ENCODE measurements at places on chromosomes 4 and X.

- no peak for DNase-seq
Observed at GRCh38 chrX:107669261-107669660, 41.0 kb downstream of the PRPS1 start.

DNA sequence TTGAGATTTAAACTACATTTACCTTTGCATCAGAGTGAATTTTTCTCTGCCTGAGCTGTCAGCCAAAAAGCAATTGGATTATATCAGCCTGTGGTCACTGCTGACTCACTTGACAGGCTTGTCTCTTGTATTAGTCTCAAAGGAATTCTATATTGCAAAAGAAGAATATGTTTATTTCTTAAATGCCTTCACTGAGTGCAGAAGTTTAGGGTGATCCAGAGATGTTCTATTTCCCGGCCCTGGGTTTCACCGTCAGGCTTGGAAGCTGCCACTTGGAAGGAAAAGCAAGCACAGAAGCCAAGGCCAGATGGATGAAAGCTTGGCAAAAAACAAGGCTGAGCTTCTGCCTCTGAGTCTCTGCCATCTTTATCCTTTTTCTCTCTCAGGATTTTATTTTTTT is 80.9 kb downstream of the FAM114A1 start:
- no peak for DNase-seq

- DNase-seq: no peak
Observed at GRCh38 chr4:145414226-145414625, 67.4 kb upstream of the SMAD1 start.

DNA sequence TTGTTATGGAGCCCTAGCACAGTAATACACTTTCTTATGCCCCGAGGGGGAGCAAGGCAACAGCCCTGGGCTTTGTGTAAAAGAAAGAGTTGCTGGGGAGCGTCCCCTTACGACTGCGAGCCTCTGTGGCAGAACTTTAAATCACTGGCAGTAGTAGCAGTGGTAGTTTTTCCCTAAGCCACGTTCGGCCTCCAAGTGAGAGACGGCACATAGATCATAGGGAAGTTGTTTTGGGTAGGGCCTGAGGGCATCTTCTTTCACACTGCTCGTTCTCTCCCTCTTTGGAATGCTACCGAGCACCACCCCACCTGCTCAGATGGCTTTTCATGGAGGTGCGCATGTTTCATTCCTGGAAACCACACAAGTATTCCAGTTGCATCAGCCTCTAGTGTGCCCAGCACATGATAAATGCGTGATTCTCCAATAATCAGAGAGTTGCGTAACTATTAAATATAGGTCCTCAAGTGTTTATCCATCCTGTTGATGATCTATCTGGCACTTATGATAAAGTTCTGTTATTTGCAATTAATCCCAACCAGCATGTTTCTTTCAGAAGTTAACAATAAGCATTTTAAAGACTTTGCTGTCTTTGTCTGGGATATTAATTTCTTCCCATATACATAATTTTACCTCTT is 7.0 kb upstream of the SYNPO2 start:
- no peak for DNase-seq

GRCh38 chr4:148770848-148771247 is 328.6 kb upstream of the NR3C2 start:
- DNase-seq: no peak

DNA sequence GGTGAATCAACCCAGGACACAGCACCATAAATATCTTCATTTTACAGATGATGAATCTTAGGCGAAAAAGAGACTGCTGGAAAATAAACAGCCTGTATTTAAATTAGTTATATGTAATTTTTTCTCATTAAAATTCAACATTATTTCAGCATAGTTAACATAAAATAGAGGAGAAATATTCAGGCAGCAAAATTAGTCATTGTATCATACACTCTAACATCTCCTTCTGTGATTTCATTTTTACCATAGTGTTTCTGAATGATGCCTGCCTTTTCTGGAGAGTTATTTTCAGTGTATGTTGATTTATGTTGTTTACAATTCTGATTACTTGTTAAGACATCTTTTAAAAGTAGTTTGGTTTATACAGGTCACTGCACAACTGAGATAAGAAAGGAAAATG is 82.3 kb upstream of the KCNIP4 start:
- DNase-seq: no peak

- no peak for DNase-seq
Observed at GRCh38 chrX:6226596-6227452, 1.8 kb downstream of the NLGN4X start.

- DNase-seq: no peak
Observed at GRCh38 chrX:93874554-93874953, 200.5 kb downstream of the FAM133A start.

GRCh38 chrX:53682885-53683555 is 3.5 kb downstream of the HUWE1 start:
- DNase-seq: peak; percentile 49

- no peak for DNase-seq
Observed at GRCh38 chrX:25544641-25545040, 528.9 kb upstream of the ARX start.
